ENCODE measurements at places on chromosomes 6 and 20. TPM values are rescaled to one million over a fixed set of nuclear protein-coding genes. Genes with fewer than 3 reads are reported as not detected.

DNA sequence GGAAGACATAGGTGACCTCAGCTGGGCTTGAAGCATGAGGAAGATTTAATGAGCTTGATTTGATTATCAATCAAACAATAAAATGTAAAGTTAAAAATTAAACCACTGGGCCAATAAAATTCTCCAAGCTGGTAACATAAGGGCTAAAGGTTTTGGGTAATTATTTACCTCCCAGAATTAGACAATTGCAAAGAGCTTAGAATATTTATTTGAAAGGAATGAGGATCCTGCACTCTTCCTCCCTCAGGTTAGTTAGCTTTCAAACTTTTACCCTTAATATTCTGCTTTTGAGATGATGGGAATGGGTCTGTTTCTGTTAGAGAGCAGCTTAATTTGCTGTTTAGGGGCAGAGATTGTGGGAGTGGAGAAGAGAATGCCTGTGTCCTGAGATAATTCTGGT, at the start of gene SLC17A4:
Gene SLC17A4 (plus strand): TSS at position 208 of the 400 bp plus-strand sequence. CDS start 7,221 bp downstream, outside the sequence.
- DNase-seq = no peak

GRCh38 chr20:49399329-49399728, 83.1 kb downstream of the KCNB1 start:
- no peak for DNase-seq

DNA sequence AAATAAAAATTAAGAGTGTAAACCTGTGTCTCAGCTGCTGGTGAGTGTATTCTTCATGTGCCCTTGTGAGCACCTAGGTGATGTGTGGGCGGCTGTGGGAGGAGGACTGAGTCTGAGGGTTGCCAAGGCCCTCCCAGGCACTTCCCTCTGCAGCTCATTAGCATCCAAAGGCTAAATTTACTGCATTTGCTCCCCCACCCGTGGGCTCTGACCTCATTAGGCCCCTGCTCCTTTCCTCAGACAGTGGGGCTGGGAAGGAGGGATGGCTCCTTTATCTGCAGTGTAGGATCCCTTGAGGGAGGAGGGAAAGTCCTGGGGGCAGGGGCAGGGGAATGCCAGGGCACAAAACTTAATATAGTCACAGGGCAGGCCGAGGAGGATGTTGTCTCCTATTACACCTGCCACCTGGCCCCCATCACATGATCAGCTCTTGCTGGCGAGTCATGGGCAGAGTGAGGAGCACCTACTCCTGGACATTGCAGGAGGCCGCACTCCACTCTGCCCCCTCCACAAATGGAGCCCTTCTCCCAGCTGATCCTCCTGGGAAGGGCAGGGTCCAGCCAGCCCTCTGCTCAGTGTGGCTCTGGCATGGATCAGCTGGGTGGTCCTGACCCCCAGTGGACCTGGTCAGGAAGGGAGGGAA, 133.2 kb downstream of the MRPL14 start:
- DNase-seq = no peak

DNA sequence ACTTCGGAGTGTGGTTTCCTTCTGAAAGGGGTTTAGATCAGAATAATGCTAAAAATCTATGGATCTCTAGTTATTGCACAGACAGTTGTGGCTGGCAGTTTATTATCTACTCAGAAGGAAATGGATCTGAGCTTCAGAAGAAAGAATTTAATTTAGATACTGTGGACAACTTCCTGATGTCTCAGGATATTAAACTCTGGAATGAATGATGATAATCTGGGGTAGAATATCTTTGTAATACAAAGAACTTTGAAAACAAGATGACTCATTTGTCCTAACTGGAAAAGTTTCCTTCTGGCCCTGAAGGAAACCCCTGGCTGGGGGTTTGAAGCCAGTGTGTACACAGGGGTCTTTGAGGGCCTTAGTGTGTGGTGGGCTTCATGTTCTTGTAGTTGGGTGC, 78.0 kb downstream of the EDN3 start:
- no peak for DNase-seq

- DNase-seq = no peak
These were observed 20.1 kb upstream of the FAM83C start for GRCh38 chr20:35312318-35312717.

DNA sequence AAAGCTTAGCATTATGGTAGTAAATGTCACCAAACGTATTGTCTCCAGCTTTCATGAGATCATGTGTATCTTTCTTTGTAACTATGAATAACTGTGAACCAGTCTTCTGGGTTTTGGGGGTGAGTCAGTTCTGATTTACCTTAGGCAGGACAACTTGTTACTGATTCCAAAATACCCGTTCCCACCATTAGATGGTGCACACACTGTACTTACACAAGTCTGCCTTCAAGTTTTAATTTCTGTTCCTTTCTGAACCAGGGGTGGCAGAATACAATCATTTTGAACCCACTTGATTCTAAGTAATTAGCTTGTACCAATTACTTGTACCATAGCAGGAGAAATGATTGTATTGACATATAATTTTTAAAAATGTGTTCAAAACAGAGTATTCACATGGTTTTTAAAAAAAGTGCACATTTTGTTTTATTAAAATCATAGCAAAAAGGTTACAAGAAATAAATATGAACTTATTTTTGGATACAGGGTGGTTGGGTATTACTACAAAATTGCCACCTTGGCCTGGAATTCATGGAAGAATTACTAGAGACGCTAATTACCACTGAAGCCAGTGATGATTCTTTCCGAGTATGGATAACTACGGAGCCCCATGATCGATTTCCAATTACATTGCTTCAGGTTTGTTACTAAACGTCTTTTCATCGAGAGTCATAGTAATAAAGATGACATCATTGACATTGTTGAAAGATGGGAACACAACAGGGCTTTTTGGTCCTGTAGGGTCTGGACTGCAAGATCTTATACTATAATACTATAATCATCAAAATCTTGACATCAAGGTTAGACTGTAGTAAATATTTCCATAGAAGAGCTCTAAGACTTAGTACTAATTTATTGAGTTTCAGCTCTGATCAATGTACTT, 75.2 kb upstream of the GLP1R start:
- no peak for DNase-seq

DNA sequence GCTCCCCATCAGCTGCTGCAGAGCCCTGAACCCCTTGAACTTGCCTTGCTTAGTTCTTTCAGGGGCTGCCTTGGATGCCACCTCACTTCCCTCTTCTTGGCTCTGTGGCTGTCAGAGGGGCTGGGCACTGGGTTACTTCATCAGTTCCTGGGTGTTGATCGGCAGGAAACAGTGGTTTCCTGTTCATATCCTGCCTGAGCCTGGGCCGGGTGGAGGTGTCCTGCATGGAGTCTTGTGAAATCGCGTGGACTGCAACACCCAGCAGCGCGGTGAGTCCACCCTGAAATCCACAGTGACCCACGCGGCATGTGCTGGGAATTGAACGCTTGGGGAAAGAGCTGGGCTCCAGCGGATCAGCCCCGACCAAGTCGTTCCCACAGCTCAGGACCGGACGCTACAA, 97.5 kb downstream of the CDH26 start:
- DNase-seq = peak; percentile 17

- no peak for DNase-seq
These were observed 25.7 kb downstream of the HIVEP1 start for GRCh38 chr6:12037798-12038197.

BNIP5 gene
- 11.4 TPM for total RNA-seq

SDCBP2 gene
- 489 TPM for total RNA-seq

LST1 gene
- total RNA-seq = 5.8 TPM

PI3 gene
- 979 TPM for total RNA-seq

Measured in left colon (tissue), 2 donors.